Ovary (tissue), 10 donors: ENCODE measurements at places on chromosomes 11 and 22.

DNA sequence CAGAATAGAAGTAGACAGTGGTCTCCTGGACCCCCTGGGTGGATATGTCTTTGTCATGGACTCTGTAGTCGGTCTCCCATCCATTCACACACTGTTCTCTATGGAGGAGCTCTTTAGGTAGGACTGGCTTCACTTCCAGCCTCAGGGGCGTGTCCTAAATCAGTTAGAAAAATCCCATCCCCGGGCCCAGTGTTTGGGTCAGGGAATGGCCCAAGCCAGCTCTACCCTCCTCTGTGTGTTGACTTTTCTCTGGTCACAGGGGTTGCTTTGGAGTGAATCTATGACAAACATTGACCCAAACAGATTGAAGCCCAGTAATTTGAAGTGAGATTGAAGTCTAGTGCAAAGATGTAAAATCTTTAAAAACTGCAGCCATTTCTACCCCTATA is 34.0 kb downstream of the WEE1 start:
- DNase-seq: no peak

DNA sequence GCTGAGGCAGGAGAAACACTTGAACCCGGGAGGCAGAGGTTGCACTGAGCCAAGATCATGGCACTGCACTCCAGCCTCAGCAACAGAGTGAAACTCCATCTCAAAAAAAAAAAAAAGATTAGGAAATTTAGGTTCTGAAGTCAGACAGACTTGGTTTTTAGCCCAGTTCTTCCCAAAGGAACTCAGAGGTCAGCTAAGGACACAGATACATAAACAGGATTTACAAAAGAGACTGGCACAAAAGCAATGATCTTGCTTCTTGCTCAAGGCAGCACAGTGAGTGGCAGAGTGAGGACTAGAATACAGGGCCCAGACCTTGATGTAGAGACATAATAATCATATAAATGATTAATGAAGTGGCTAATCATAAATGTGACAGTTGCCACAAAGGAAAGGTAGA is 25.4 kb upstream of the RRAS2 start:
- no peak for DNase-seq

DNA sequence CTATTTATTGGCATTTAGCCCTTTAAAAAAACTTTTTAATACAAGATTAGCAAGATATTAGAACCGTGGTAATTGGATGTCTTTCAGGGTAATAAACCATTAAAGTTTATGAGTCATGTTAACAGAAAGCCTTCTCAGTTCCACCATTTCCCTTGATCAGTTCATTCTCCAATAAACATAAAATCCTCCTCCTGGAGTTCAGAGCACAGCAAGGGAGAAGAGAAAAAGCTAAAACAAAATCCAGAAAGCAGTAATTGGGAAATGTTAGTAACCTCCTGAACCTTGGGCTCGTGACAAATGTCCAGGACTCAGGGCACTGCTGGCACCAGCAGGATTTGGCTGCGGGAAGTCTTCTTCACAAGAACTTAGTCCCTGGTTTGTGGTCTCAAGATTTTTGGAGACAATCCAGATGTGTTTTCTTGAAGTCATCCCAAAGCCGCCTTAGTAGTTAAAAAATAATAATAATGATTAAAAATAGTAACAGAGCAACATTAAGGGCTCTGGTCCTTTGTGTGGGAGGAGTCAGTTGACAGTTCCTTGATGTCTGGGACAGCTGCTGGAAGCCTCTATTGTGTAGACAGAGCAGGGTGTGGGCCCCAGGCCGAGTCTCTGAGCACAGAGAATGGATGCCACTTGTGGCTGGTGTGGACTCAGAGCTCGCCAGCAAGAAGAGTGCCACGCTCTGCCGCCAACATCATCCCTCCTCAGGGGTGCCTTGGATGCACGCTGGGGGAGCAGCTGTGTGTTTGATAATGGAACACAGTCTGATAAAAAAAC is 43.4 kb upstream of the PITPNB start:
- DNase-seq: no peak

DNA sequence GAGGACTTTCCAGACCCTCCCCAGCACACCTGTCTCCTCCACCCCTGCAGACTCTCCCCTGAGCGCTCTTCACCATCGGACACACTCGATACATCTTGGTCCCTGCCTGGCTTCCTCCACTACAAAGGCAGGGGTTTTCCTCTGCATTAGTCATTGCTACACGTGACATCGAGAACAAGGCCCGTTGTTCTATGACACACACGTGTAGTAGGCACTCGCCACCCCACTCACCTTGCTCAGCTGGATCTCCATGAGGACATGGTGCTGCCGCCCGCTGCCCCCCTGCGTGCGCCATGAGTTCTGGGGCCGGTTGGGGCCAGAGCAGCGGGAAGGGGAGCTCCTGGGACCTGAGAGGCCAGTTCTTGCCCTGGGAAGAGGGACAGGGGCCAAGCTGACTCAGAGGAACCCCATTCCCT is 16.7 kb downstream of the ATG2A start:
- no peak for DNase-seq
